ENCODE measurements at places on chromosomes 6 and 20.
A peak's percentile ranks its signal among the peaks of the same experiment; 100 is the strongest.

DNA sequence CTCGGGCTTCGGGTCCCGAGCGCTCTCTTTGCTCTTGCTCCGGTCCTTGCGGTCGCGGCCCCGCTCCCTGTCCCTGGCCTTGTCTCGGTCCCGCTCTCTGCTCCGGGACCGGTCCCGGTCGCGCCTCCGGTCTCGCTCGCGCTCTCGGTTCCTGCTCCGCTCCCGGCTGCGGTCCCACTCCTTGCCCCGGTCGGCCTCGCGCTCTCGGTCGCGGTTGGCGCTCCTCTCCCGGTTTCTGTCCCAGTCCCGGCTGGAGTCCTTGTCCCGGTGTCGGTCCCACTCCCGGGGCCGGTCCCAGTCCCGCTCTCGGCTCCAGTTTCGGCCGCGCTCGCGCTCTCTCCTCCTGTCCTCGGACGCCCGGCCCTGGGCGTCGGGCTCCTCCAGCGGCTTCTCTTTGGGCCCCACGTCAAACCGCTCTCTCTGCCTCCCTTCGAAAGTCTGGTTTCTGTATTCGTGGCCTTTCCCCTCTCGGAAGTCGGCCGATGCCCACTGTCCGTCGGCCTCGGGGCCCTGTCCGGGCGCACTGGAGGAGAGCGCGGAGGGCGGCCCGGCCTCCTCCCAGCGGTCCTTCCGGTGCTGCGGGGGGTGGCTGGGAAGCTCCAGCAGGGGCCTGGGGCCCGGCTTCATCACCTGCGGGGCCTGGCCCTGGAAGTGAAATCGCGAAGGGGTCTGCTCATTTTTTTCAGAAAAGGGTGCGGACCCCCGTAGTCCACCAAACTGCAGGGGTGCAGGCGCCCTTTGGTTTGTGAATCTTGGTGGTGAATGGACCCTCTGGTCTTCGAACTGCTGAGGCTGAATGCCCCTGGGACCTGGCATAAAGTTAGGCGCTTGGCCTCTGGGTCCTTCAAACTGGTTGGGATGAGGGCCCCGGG is 17.9 kb upstream of the TCFL5 start:
- no peak for DNase-seq

DNA sequence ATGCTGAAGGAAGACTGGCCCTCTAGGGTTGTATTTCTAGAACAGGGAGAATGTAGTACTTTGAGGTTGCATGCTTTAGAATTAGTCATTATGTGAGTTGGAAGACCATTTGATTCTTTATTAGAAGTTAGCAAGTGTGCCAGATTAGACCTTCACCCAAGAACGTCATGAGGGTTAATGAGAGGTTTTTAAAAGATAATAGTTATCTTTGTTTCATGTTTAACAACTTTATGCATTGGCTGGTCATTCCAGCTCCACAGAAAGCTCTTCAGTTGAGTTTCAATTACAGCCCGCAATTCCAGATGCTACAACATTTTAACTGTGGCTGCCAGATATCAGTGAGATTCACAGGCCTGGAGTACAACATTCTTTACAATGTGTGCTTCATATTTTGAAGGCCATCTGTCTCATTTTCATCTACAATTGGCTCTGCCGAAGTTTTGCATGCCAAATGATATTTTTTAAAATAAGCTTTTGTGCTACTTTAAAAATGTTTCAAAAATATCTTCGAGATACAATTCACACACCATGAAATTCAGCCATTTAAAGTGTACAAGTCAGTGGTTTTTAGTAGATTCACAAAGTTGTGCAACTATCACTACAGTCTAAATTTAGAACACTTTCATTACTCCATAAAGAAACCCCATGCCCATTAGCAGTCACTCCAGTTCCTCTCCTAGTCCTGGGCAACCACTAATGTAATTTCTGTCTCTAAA is 61.1 kb upstream of the FBXO30 start:
- DNase-seq = no peak

- DNase-seq = no peak
These were observed 246.9 kb upstream of the PRDM1 start for GRCh38 chr6:105839266-105839665.

DNA sequence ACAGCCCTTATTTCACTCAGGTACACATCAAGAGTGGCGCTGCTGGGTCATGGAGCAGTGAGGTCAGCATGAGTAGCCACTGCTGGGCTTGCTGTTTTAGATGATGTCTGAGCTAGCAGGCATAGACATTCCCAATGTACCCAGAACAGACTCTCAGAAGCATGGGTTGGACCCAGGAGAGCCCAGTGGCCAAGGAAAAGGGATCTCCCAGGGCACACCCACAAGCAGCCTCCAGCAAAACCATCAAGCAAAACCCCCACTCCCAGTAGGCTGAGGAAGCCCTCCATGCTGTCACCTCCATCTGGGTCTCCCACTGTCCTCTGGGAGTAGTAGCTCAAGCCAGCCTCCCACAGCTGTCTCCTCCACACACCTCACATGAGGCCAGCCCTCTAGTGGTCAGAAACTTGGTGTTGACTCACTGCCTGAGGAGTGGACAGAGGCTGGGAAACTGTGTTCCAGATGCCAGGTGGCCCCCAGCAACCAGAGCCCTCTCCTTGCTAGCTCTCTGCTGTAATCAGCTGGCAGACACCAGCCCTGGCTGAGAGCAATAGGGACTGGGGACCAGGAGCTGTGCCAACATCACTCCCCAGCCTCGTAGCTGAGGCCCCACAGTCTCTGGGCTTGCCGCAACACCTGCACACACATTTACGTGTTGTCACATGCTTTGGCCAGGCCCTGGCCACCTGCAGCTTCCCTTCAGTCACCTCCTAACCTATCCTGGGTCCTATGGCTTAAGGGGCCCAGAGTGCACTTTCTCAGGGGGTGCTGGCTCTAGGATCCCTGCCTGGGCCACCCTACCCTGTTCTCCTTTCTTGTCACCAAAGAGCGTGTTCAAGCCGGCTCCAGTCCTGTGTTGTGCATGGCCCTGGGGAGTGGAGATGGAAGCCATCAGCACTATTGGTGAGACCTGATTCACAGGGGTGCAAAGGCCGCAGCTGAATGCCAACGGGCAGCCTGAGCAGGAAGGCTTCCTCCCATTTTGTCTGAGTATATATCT is 1.9 kb upstream of the AP5S1 start:
- no peak for DNase-seq

- no peak for DNase-seq
These were observed 66.6 kb downstream of the PRND start for GRCh38 chr20:4788314-4788713.

GRCh38 chr20:37651932-37652331 is 41.9 kb upstream of the CTNNBL1 start:
- no peak for DNase-seq

GRCh38 chr6:137637121-137637520 is 142.9 kb upstream of the OLIG3 start:
- DNase-seq = peak; percentile 11

GRCh38 chr20:45064812-45065211 is 36.1 kb downstream of the KCNS1 start:
- DNase-seq = no peak

- no peak for DNase-seq
These were observed 11.1 kb upstream of the TXNDC5 start for GRCh38 chr6:7921632-7922092.

DNA sequence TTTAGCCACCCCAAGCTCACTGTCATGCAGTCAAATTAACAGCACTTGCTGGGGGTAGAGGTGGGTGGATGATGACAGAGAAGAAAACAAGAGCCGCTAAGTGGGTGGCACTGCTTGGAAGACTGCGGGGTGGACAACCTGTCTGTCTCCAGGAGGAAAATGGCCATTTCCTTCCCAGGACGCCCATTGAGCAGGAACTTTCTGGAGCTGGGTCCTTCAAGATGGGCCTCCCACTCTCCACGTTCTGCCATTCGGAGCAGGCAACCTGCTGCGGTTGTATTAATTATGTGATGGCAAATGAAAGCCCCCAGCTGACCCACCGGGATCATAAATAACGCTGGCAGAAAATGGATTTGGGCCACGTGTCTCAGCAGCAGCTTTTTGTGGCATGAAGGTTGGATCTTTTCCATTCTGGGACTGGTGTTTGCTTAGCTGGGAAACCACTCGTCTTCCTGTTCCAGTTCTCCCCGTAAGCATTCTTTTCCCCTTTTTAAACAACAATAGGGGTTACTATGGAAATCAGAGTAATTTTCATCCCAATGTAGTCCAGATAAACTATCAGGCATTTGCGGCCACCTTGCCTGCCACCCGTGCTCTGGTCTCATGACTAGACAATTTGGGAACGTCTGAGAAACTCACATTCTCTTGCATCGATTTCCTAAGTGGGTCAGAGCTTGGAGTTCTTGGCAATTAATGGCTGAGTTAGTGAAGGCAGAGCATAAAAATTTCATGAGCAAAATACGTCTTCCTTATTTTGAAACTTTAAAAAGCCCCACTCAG is 215.5 kb downstream of the ANKRD60 start:
- DNase-seq = no peak
